HuH-7 (cell line): ENCODE measurements at places on chromosomes 4 and X.

GRCh38 chr4:25442863-25443307, 65.8 kb downstream of the ANAPC4 start:
- DNase-seq: no peak

DNA sequence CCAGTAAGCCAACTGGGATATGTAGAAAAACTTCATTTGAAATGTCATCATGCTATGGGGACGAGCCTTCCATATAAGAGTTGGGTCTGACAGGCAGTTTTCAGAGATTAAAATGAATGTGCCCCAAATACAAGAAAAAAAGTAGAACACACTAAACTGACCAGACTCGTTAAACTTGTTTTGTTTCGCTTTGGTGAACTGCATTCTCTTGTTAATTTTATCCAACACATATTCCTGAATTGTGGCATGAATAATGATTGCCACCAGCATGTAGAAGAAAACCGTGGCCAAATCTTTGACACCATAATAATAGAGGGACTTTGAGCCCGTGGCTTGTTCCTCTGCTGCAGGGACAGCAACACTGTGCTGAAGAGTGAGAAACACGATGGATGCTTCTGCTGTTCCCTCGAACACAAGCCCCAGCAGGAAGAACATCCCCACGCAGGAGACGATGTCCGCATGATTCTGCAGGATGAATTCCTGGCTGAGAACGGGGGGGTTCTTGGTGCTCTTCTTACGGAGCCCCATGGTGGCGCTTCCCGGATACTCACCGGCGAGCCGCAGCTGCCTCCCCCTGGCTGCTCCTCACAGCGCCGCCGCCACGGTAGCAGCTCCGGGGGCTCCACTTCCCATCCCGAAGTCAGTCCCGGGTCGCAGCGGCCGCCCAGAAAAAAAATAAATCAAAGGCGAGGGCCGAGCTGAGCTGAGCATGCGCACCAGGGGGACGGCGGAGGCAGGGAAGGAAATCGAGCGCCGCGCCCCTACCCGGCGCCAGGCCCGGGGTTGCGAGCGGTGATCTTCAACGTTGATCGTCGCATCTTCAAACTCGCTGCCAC, at the start of gene TRAM1L1:
Gene TRAM1L1, minus strand, starts transcription at position 711 of the 836 bp plus-strand sequence. Its CDS starts 183 bp downstream, at position 528.
- DNase-seq: peak; percentile 62

DNA sequence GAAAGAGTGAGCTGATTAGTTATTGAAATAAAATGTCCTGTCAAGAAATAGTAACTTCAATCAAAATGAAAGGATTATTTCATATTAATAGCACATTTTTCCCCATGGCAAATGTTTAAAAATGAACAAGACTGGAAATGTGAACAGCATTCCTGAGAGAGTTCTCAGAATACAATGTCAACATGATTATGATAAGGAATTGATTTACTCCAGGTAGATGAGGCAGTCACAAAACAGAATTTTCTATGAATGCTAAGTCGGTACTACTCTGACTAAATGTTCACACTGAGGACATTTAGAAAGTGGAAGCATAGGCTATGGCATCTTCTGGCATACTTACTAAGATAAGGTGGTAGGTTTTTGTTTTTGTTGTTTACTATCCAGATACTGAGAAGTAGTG, 19.4 kb upstream of the GRSF1 start:
- no peak for DNase-seq

DNA sequence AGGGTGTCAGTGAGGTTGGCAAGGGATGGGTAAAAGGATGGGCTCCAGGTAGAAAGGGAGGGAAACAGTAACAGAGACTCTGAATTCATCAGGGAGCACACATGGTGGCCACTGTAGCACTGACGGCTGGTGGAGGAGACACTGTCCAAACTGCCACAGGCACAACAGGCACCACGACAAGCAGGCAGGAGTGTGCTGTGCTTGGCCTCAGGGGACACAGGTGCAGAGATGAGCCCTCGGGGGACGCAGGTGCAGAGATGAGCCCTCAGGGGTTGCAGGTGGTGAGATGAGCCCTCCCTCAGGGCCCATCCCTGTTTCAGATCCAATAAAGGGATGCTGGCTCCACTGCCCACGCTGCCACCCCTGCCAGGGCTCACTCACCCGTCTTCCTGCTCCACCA, 7.6 kb downstream of the PDE6B start:
- no peak for DNase-seq

GRCh38 chrX:13898083-13898482, 81.2 kb upstream of the GPM6B start:
- no peak for DNase-seq

GRCh38 chrX:9520217-9520590, 55.3 kb downstream of the TBL1X start:
- no peak for DNase-seq

GRCh38 chr4:57426779-57427395, 316.7 kb upstream of the IGFBP7 start:
- DNase-seq: peak; percentile 34

GRCh38 chr4:134777606-134778005, 576.0 kb upstream of the PABPC4L start:
- DNase-seq: no peak
